ENCODE measurements at places on chromosomes 7 and 10.

DNA sequence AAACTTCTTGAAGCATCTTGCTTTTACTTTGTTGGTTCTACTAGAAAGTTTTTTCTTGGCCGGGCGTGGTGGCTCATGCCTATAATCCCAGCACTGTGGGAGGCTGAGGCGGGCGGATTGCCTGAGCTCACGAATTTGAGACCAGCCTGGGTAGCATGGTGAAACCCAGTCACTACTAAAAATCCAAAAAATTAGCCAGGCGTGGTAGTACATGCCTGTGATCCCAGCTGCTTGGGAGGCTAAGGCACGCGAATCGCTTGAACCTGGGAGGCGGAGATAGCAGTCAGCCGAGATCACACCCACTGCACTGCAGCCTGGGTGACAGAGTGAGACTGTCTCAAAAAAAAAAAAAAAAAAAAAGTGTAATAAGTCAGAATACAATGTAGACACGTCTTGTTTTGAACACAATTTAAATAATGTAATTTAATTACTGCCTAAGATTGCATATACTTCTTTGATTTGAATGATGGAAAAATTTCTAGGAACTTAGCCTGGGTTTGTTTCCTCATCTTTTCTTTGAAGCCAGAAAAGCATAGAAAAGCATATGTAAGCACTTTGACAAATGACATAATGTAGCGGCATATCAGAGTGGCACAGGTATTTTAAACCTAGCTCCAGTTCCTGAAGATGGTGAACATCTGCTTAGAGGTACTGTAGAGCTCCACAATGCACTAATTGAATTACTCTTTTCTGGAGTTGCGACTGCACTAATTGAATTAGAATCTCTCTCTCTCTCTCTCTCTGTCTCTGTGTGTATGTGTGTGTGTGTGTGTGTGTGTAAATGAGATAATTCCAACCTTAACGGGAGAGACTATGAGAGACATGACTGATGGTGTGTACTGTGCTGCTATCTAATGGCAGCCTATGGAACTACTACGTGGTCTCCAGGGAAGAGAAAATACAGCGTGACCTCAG is 87.8 kb downstream of the BTRC start:
- DNase-seq = peak; percentile 65

- no peak for DNase-seq
Observed at GRCh38 chr10:12835709-12836108, 165.8 kb downstream of the CCDC3 start.

DNA sequence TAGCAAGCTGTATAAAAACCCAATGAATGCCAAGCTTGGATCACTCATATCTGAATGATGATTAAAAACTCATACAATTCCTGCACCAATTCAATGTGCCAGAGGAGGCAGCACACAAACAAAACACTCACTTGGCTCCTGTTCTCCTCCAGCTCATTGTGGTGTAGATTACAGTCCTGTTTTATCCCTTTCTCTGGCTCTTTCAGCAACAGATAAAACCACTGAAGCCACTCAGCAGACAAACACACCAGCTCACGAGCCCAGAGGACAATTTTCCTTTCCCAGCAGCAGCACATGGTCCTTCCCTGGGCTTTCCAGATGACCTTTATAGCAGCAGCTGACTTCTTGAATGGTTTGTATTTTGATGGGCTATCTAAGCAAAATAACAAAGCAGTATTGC is 107.3 kb upstream of the STARD3NL start:
- DNase-seq = peak; percentile 11

DNA sequence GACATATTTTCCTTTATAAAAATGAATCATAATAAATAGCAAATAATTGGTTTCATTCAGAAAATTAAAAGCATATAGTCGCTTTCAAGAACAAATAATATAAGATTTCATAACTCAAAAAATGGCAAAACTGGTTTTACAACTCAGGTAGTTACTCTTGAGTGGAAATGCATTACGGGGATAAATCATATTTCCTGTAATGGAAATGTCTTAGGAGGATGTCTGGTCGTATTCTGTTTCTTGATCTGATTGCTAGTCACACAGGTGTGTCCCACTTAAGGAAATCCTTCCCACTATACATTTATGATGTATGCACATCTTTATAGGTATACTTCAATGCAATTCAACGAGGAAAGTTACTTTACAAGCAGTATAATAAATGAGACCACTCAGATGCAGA is 20.7 kb downstream of the NRAP start:
- no peak for DNase-seq

DNA sequence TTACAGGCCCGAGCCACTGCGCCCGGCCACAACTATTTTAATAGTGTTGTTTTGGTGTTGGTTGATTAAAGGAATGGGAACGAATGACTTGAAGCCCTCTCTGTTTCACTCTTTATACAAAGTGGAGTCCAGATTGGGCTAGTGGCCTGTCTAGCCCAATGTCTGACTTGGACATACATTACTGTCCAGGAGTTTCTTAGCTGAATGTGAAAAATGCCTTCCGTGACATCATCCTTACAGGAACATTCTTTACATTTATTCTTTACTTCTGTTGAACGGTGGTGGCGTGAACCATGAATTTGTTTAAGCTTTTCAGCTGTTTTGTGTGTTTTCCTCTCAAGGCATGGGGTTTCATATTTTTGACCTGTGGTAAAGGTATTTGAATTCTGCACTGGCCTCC is 67.9 kb downstream of the DAGLB start:
- DNase-seq = no peak

DNA sequence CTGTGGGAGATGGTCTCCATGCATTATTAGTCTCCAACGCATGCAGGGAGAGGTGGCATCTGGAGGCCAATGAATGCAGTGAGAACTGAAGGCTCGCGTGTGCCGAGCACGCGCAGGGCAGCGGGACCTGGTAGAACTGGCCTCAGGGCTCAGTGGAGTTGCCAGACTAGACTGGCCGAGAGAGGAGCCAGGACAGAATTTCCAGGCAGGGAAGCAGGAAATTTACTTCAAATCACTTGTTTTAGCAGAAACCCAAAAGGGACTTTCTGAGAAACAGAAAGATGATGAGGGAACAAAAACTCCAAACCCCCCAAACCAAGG is 311.0 kb upstream of the IMMP2L start:
- no peak for DNase-seq

GRCh38 chr10:100836891-100837290 is 75.9 kb upstream of the SLF2 start:
- DNase-seq = no peak

- peak; percentile 45 for DNase-seq
Observed at GRCh38 chr7:131328377-131329175, 900 bp downstream of the MKLN1 start.

GRCh38 chr7:91690541-91691070 is 189.9 kb downstream of the MTERF1 start:
- DNase-seq = no peak

- DNase-seq = no peak
Observed at GRCh38 chr10:4063717-4064116, 278.7 kb upstream of the KLF6 start.

DNA sequence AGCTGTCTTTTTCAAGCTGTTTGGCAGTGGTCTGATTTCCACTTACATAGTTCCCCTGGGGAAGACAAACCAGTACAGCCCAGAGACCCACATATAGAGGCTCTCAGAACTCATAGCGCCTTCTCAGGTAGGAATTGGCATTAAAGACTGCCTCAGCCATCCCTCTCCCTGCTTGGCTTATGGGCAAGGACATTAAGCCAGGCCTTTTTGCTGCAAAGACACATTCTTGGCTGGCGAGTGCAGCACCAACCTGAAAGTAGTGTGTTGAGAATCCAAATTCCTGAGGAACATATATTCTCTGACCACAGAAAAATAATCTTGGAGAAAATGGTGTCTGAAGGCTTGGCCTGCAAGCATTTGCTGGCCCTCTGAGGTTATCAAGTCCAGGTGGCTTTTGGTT is 39.2 kb upstream of the HPS1 start:
- DNase-seq = no peak

DNA sequence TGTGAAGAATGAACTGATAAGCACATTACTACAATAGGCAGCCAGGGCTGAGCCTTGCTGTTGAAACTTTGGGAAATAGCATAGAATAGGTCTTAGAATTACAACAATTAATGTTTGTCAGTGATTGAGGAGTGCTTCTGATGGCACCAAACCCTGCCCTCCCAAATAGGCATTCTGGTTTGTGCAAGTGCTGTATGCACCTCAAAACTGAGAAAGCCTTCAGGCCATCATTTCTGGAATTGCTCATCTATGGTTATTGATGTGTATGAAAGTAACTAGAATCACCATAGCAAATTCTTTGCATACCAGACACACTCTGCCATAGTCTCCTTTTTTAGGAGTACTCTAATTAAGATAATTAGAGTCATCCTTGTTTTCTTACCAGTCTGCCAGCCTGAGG is 585.0 kb upstream of the MBL2 start:
- DNase-seq = no peak

DNA sequence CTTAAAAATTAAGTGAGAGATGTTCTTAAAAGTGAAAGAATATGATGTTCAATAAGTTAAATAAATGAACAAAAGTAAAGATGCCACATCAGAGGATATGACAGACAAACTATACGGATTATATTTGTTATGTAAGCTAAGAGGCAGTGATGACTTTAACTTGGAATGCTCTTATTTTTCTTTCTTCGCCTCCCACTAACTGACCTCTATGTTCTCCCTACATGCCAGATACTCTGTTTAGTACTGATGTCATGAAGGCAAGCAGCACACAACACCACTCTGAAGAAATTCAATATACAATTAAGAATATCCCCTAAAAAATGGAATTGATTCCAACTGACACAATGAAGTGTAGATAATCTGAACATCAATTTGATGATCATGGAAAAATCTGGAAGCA is 223.4 kb downstream of the DOCK4 start:
- DNase-seq = no peak

DNA sequence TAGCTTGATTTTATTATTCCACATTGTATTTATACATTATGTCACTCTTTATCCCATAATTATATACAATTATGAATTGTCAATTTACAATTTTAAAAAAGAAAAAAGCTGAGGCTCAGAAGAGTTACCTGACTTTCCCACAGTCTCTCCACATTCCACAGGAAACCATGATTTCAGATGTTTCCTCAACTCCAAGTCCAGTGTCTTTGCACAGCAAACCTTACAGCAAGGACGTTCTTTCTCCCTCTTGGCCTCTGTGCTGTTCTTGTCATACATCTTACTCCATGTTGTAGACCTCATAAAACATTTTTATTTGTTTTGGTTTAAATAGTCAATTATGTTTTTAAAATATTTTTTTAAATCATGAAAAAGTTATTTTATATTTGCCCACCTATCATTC is 34.9 kb upstream of the GRB10 start:
- DNase-seq = no peak

- no peak for DNase-seq
Observed at GRCh38 chr7:127986581-127987521, 44.4 kb downstream of the LRRC4 start.

DNA sequence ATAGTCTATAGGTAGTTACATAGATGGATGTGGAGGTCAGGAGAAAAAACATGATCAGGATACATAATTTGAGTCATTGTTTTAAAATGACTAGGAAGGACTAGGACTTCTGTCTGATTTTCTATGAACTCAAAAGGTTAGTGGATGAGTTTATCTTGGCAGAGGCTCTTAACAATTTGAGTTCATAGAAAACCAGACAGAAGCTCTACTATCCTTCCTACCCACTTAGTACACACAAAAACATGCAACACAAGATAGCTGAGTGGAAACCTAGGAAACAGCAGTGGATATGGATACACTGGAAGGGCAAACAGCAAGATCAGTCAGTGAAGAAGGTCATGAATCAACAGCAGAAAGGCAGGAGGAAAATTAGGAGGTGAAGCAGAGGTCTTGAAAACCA is 84.6 kb downstream of the VPS50 start:
- no peak for DNase-seq

DNA sequence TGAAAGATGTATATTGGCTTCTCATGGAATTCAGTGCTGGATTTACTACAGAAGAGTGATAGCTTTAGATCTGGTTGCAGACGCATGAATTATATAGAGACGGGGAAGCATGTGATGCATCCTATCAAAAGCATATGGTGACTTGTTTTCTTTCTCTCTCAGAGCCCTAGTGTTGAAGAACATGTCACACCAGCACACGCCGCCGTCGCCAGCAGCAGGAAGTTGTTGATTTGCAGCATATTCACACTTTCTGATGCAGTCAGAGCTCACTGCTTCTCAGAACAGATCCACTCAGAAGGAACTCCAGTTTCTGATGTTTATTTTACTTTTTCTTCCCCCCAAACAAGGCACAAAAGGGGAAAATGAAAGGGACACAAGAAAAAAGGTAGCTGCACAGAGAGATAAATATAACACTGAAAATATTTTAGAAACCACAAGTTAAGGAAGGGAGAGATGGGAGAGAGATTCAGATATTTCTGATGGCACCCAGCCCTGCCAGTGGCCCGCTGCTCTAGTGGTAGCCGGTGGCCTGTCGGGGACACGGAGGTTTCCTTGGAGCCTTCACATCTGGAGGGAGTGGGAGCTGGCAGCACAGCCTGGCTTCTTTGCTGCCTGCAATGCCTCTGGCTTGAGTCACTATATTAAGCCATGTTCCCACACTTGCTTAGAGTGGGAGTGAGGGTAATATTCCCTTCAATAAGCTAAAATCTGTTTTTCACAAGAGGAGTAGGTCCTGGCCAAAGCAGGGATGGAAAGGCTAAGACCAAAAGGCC is 123.2 kb downstream of the NRP1 start:
- no peak for DNase-seq

DNA sequence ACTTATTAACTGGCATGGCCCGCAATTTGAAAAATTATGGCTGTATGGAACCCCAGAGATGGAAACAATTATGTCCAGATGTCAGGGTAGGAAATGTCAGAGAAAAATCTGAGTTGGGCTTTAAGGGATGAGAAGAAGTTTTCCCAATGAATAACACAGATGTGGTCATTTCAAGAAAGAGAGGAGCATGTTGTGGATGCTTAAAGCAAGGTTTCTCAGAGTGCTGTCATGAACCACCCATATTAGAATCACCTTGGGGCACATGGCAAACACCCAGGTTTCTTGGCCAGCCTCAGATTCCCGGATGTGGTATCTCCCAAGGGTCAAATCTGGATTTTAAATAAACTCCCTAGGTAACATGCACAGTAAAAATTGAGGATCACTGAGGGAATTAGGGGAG is 43.6 kb downstream of the LAMB4 start:
- no peak for DNase-seq

DNA sequence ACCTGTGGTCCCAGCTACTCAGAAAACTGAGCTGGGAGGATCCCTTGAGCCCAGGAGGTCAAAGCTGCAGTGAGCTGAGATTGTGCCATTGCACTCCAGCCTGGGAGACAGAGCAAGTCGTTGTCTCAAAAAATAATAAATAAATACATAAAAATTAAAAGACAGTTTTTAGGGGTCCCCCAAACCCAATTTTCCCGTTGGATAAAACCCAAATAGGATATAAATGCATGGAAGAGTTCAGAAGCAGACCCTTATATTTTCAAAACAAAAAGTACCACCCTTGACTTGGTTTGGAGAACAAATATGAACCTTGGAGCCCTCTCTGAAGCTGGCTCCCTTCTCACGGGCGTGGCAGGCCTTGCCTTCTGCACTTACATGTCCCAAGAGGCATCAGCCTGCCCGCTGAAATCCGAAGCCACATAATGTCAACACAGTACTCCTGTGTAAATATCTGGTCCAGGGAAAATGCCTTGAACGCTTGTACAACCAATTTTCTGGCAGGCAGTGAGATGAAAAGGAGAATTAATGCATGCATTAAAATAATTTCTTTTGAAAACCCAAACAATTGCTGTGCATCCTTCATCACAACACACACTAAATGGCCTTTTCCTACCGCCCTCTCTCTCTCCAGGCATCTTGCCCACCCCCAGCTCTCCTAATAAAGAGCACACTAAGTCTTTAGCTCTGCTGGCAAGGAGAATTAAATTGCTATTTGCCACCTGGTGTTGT is 46.4 kb upstream of the PARD3 start:
- DNase-seq = peak; percentile 21
